ENCODE measurements at places on chromosomes 4 and X. TPM values are rescaled to one million over a fixed set of nuclear protein-coding genes. Genes with fewer than 3 reads are reported as not detected.

DNA sequence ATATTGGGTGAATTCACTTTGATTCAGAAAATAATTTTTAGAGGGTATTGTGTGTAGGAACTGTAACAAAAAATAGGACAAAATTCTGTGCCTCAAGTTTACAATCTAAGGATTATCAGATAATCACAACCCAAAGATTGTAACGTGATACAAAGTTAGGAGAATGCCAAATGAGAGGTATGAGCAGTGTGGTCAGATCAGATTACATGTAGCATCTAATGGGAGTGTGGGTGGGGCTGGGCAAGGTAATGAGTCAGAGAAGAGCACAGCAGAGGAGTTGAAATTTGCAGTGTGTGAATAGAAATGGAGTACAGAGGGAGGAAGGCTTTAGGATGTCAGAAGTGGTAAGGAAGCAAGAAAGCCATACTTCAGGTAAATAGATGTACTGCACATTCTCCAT, 103.4 kb upstream of the TEX13A start:
- DNase-seq = no peak

- DNase-seq = no peak
These were observed 21.3 kb upstream of the CXCL6 start for GRCh38 chr4:73815145-73815544.

Gene SPATA4
- total RNA-seq = not detected

GRCh38 chrX:40694802-40695201, 40.5 kb downstream of the MED14 start:
- no peak for DNase-seq

GRCh38 chr4:26212528-26212927, 108.3 kb upstream of the RBPJ start:
- no peak for DNase-seq

DNA sequence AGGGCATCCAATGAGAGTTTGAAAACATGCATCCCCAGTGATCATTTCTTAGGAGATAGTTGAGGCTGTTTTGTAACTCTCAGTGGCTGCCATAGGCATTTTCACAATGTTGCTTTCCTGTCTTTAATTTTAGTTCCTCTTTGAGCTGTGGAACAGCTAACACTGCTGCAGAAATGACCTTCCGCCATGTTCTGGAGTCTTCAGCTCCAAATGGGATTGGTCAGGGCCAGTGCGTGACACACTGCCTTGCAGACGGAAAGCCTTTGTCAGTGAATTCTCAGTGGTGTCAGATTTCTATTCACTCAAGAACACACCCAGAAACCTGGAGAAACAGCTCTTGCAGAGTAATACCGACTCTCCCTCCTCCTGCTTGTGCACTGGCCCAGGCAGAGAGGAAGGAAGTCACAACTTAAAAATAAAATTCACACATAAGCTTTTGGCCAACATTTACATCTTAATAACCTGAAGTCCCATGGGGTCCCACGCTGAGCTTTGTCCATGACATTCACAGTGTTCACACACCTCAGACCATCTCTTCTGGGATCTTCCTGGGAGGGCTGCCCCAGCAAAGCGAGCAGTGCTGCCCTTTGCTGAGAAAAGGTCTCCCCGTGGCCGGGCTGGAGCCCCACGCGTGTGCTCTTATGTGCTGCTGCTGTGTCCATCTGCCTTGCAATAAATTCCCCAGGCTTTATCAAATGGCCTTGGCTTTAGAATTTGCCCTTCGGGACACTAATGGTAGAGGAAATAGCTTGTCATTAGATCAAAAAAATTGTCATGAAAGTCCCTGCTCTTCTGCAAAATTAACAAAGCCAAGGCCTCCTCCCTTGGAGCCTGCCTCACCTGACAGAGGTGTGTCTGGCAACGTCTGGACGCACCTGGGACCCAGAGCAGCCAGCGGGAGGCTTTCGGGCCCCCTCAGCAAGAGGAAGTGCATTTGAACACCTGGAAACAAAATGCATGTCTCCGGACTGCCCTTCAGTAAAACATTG, 126.8 kb downstream of the IRF2 start:
- DNase-seq = no peak

- DNase-seq = no peak
These were observed 13.0 kb downstream of the CORIN start for GRCh38 chr4:47824840-47825239.

DNA sequence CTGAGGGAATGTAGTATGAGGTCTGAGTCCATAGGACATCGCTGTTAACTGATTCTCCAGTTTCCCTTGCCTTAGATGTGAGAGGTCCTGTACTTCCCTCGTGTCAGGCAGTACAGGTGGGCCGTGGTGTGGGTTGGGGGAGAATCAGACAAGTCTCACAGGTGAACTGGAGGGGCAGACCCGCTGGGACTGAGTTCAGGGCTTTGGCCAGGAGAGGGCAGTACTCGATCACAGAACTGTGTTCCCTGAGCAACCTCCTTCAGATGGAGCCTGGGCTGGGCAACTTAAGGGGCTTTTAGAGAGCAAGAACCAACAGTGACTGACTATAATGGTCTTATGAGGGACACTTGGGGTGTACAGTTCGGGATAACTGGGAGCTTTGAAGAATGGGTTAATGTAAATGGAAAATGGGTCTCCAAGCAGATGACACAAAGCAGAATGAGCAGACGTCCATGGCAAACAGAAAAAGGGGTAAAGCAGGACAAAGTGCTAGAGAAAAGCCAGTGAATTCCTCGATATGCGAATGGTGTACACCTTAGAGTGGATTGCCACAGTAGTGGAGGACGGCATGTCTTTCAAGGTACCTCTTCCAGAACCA, 83.6 kb downstream of the CCNG2 start:
- DNase-seq = no peak

DNA sequence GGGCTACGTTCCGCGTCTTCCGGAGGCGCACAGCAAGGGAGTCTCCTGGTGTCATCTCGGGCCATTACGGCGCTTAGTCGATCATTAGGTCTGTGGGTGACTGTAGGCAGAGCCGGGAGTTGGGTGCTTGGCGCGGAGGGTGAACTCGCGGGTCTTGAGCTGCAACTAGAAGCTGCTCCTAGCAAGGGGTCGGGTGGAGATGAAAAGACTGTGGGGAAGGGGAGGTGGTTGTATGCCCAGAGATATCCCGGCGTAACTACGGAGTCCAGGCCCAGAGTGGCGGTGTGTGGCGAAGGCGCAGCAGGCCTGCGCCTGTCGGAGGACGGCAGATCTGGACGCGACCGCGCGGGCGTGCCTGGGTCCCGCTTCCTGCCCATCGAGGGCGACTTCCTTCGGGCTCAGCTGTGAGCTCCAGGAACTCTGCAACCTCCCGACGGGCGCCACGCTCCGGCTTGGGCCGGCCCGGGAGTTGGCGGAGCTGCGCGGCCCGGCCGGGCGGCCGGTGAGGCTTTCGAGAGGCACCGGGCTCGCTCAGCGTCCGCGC, 2.7 kb upstream of the NKX3-2 start:
- peak; percentile 20 for DNase-seq

- DNase-seq = no peak
These were observed 487.2 kb upstream of the LCORL start for GRCh38 chr4:18508786-18509185.

- no peak for DNase-seq
These were observed 6.8 kb downstream of the PPARGC1A start for GRCh38 chr4:23882976-23883531.

GRCh38 chrX:2507904-2508627, 7.3 kb upstream of the DHRSX start:
- DNase-seq = no peak

DNA sequence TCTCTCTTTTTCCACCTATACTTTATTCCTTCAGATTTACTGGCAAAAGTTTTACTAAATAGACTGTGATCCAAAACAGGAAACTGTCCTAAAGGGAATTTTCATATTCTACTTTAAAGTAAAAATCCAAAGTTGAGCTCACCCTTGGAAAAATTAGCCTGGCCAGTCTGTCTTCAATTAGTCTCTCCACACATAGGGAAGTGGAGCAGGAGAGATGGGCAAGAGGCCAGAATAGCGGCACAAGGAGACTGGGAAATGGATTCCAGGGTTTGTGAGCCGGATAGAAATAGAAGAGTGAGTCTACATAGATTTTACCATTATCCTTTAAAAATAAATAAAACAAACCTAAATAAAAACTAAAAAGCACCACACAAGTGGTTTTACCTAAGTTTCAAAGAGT, 16.2 kb upstream of the FRMD7 start:
- DNase-seq = no peak

Gene CCKAR
- not detected for total RNA-seq

Gene NFXL1
- 16.4 TPM for total RNA-seq

Gene PLP1
- total RNA-seq = not detected

DNA sequence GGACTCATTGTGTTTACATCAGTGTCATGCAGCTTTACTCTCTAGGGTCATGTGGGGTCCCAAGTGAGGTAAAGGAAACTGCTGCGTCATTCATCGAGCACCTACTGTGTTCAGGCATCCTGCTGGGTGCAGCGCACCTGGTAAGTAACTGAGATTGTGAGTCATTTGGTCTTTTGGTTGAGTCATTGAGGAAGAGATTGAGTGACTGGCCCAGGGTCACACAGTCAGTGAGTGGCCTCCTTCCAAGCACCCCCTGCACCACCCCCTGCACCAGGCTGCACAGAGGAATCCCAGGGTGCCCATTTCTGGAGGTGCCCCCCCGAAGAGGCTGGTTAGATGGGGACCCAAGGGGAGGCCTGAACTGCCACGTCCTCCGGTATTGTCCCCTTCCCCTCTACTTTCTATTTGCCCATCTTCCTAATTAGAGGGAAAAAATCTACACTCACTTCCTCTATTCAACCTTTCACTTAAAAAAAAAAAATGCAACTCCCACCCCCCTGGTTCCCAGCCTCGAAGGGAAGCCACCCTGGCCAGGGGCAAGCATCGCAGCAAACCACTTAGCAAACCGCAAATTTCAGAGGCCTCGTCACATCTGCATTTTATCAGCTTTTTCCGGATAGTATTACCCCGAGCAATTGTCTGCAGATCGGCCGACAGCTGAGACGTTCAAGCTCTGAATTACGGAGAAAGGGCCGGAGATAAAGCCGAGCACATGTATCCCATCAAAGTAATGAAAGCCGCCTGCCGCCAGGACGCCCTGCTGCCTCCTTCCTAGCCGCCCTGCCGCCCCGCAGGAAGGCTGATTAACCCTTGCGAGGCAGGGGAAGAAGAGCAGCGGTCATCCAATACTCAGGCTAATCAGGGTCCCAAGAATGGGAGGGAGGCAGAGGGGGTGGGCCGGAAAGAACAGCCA, 96.3 kb upstream of the MSX1 start:
- peak; percentile 48 for DNase-seq

- DNase-seq = no peak
These were observed 309.8 kb downstream of the LDB2 start for GRCh38 chr4:16588651-16589050.

- DNase-seq = no peak
These were observed 96.3 kb downstream of the TMA16 start for GRCh38 chr4:163590619-163591264.

GRCh38 chrX:1598021-1598875, 6.8 kb downstream of the AKAP17A start:
- DNase-seq = no peak

- no peak for DNase-seq
These were observed 63.6 kb upstream of the UGT2B15 start for GRCh38 chr4:68734095-68734494.

Gene CLTRN
- total RNA-seq = 1.0 TPM

- DNase-seq = no peak
These were observed 32.3 kb downstream of the BBS12 start for GRCh38 chr4:122764821-122765215.

Gene RNF212
- total RNA-seq = 4.5 TPM

DNA sequence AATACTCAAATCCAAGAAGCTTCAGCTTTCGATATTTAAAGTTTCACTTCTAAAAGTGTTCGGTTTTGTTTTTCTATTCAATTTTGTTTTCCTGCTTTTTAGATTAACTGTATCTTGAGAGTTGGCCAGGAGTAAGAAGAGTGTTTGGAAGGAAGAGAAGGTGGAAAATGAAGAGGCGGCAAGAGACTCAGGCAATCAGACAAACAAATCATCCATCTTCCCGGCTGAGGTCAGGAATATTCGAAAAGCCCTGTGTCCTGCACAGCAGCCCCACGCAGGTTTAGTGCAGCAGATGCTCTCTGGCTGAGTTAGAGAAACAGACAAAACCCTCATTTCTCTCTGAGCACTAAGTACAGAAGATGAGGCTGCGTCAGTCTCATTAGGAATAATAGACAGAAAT, 330.3 kb upstream of the NOCT start:
- DNase-seq = no peak

DNA sequence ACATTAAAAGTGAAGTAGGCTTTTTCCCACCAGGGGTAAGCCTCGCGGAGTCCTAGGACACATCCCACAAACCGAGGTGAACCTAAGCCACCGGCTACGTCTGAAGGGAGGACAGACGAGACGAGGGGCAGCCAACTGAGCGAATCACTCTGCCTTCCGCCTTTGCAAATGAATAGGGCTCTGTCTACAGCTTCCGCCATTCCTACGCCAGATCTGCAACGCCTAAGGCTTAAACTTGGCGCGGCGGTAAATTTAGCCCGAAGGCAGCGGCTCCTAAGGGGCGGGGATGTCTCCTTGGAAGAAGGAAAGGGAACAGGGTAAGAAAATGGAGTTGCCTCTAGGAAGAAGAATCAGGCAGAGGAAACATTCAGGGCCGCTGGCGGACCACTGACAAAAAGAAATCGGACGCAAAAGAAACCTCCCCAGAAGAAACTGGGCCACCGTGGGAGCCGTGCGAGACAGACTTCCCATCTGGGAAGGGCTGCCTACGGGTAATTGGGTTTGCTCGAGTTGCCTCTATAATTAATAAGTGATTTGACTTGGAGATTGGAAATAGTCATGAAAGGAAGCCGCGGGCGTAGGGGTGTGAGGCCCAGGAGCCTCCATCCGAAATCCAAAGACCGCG, 90.5 kb downstream of the BCOR start:
- DNase-seq = no peak

- no peak for DNase-seq
These were observed 5.8 kb downstream of the MTMR1 start for GRCh38 chrX:150698981-150699380.

All from activated naive CD4-positive, alpha-beta T cell treated with anti-CD3 and anti-CD28 coated beads, Interleukin-2, amount 50 U/mL, for 72 hours (primary cell).